Esophagus squamous epithelium (tissue), 5 donors: ENCODE measurements at places on chromosomes 2 and 18. TPM values are rescaled to one million over a fixed set of nuclear protein-coding genes. Genes with fewer than 3 reads are reported as not detected.

GRCh38 chr2:170714381-170715061 lies 616 bp upstream of the SP5 start:
- peak overlapping the region; percentile 62 for H3K27ac ChIP-seq
- H3K36me3 ChIP-seq, result no peaks in the 10 kb centered on the region
- H3K4me1 ChIP-seq, result peaks cover 64% of the 10 kb centered on the region
- peaks cover 28% of the 10 kb centered on the region for H3K27me3 ChIP-seq

DNA sequence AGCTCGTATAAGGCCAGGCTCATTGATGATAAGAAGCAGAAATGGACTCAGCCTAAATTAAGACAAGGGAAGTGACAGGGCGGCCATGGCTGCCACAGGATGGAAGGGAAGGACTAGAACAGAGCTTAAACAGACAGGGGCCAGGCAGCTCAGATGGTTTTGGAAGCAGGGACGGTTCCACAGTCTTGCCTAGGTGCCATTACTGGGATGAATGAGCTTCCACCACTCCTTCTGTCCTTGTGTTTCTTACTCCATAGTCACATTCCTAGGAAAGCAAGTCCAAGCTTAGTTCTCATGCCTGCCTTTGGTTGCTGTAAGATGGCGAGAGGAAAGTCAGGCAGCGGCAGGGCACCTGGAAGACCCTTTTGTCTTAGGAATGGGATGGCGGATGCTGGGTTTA lies 11.9 kb downstream of the GNLY start:
- no peaks in the 10 kb centered on the region for H3K27me3 ChIP-seq
- DNase-seq, result no peak
- peaks cover 27% of the 10 kb centered on the region for H3K4me1 ChIP-seq
- H3K36me3 ChIP-seq, result no peaks in the 10 kb centered on the region

GRCh38 chr2:227821043-227821942 lies 7.7 kb downstream of the CCL20 start:
- no peak overlapping the region for H3K27ac ChIP-seq
- no peak overlapping the region for H3K4me3 ChIP-seq
- H3K36me3 ChIP-seq, result no peaks in the 10 kb centered on the region
- H3K4me1 ChIP-seq, result peaks cover 29% of the 10 kb centered on the region
- DNase-seq, result no peak
- H3K27me3 ChIP-seq, result no peaks in the 10 kb centered on the region

GRCh38 chr2:85584354-85584856 lies at the start of gene VAMP5:
TSS of gene VAMP5 (plus strand) at chr2:85584431. CDS start at chr2:85584491, 60 bp downstream.
- no peak for DNase-seq
- H3K4me3 ChIP-seq, result peak within 1 kb of the TSS; percentile 85
- H3K27ac ChIP-seq, result peak within 1 kb of the TSS; percentile 92
- no peaks in the 10 kb centered on the region for H3K36me3 ChIP-seq

GRCh38 chr18:68428661-68429060 lies 286.2 kb downstream of the TMX3 start:
- no peak overlapping the region for H3K27ac ChIP-seq
- H3K27me3 ChIP-seq, result no peaks in the 10 kb centered on the region
- H3K36me3 ChIP-seq, result no peaks in the 10 kb centered on the region
- H3K4me3 ChIP-seq, result no peak overlapping the region
- peaks cover 16% of the 10 kb centered on the region for H3K4me1 ChIP-seq
- no peak for DNase-seq

DNA sequence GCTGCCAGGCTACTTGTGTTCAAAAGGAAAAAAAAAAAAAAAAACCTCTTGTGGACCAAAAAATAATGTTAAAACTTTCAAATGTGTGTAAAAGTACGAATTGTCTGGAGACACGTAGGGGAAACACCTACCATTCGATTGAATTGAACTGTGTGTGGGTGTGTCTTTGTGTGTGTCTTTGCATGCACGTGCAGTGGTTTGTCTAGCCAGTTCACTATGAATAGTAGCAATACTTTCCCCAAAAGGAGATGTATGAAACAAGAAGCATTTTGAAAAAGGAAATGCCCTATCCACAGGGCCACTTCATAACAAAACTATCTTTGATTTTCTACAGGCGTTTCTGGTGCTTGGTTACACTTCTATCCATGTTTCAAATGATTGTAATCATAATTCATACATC lies 186.8 kb downstream of the RPRM start:
- no peak overlapping the region for H3K27ac ChIP-seq
- no peaks in the 10 kb centered on the region for H3K4me1 ChIP-seq
- H3K27me3 ChIP-seq, result no peaks in the 10 kb centered on the region
- DNase-seq, result no peak

FAM237A gene
- not detected for total RNA-seq
